Dermis microvascular lymphatic vessel endothelial cell (primary cell): ENCODE measurements at places on chromosomes 4 and X. TPM values are rescaled to one million over a fixed set of nuclear protein-coding genes. Genes with fewer than 3 reads are reported as not detected.

DNA sequence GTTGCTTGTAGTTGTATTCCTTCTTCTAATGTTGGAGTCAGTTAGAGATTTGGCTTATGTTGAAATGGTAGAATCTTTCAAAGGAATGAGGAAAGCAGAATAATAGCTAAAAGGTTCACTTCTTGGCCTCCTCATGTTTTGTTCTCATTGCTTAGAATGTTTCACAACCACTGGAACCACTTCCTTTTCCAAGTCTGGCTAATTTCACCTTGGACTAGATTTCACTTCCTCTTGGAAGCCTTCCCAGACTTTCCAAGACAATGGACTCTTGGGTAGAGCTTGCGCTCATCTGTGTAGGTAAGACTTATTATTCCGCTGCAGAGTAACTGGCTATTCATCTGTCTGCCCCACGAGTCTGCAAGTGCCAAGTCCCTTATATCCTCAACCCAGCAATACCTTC is 8.3 kb downstream of the SPATA18 start:
- no peak for DNase-seq

CENPE gene
- 7.0 and 13.5 TPM in 2 replicates for total RNA-seq

- DNase-seq, result no peak
Observed at GRCh38 chr4:7908668-7909067, 31.0 kb downstream of the AFAP1 start.

- DNase-seq, result no peak
Observed at GRCh38 chr4:184188443-184189400, 29.0 kb downstream of the ENPP6 start.

TRIM61 gene
- not detected in 2 replicates for total RNA-seq

DNA sequence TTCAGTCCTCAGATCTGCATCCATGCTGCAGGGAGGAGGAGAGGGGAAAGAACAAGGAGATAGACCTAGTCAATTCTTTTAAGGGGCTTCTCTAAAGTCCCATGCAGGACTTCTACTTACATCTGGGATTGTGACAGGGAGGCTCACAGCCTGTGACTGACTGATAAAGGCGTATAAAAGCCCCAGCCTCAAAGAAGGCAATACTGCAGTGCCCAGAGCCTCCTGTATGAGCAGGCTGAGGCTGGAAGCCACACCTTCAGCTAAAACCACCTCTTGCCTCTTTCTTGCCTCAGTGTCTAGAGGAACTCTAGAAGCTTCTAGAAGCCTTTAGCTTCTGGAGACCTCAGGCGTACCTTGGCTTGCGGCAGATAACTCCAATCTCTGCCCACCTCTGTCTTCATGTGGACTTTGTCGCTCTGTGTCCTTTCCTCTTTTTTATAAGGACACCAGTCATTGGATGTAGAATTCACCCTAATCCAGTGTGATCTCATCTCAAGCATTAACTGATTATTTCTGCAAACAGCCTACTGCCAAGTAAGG is 6.0 kb upstream of the ZCCHC4 start:
- no peak for DNase-seq

DNA sequence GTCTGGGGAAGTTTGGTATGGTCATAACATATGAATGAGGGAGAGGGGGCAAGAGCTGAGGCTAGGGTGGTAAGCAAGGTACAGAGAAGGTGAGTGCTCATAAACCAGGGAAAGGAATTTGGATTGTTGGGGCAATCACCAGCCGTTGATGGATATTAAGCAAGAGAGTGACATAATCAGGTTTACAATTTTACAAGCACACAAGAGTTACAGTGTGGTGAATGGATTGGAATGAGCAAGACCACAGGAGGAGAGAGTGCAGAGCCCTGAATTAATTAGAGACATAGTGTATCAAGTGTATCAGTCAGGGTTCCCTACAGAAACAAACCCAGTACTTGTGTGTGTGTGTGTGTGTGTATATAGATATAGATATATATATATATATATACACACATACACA is 18.7 kb upstream of the FMR1NB start:
- no peak for DNase-seq
